Activated CD4-positive, alpha-beta T cell treated with anti-CD3 and anti-CD28 coated beads for 24 hours (primary cell): ENCODE measurements at places on chromosomes 7 and 10.

DNA sequence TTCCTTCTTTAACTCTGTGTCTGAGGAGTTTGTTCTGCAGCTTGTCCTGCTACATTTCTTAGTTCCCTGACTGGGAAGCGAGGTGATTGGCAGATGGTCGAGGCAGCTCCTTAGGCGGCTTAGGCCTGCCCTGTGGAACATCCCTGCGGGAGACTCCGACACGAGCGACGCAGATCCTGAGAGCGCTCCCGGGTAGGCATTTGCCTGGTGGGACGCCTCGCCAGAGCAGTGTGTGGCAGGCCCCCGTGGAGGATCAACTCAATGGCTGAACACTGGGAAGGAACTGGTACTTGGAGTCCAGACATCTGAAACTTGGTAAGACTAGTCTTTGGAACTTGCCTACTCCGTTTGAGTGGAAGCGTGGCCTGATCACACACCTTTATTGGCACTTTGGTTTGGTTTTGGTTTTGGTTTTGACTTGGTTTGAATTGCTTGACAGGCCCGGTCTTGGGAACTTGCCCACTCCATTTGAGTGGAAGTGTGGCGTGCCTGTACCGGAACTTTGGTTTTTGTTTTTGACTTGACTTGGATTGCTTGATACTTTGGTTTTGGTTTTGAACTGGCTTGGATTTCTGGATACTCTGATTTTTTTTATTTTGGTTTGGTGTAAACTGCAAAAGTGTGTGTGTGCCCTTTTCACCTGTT lies 42.6 kb downstream of the MAP3K8 start:
- no peak for DNase-seq

GRCh38 chr7:100119072-100119969 lies at the start of the genes CNPY4 and TAF6:
Gene CNPY4 (plus strand): TSS chr7:100119634. CDS start chr7:100119745, 111 bp downstream.
Gene TAF6 (minus strand): TSS chr7:100119358. CDS start chr7:100114209, 5,149 bp downstream.
- DNase-seq = peak; percentile 93

- DNase-seq = no peak
Measured at GRCh38 chr10:93968540-93968945, 25.2 kb upstream of the PLCE1 start.

GRCh38 chr10:14499601-14499904 lies 168.8 kb upstream of the FRMD4A start:
- no peak for DNase-seq

DNA sequence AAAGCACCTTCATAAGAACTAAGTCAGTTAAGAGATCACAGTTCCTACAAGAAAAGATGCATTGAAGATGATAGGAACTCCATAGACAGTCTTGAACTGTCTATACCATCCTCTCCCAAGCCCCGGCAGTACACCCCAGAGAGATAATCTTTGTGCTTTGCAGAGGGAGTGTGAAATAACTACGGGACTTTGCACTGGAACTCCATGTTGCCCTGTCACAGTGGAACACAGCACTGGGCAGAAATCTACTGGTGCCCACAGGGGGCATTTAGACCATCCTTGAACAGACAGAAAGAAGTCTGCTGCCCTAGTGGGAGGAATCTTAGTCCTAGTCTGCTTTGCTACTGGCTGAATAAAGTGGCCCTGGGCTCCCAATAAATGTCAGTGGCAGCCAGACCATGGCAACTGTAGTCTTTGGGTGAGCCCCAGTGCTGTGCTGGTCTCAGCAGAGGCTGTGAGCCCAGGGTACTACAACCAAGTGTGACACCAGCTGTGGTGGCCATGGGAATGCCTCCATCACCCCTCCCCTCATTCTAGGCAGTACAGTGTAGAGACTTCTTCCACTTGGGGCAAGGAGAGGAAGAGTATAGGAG lies 107.7 kb upstream of the TMEM168 start:
- DNase-seq = no peak

GRCh38 chr10:70461397-70462348 lies 16.9 kb upstream of the PALD1 start:
- DNase-seq = no peak

DNA sequence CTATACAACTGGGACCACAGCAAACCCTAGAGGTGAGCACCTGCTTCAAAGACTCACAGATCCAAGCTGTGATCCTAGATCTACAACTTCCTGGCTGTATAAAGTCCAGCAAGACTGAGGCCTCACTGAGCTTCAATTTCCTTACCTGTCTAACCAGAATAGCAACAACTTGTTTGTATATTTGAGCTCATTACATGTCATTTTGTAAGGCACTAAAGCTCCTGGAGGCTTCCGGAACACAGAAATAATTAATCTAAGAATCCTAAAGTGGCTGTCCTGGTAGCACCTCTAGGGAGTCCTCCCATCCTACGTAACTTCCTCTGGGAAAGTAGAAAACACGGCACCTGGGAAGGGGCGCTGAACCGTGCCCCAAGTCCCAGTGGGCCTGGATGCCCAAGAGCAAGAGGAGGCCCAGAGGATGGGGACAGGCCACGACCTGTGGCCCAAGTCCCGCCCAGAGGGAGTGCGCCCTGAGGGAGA lies 39.4 kb downstream of the HK1 start:
- DNase-seq = no peak

DNA sequence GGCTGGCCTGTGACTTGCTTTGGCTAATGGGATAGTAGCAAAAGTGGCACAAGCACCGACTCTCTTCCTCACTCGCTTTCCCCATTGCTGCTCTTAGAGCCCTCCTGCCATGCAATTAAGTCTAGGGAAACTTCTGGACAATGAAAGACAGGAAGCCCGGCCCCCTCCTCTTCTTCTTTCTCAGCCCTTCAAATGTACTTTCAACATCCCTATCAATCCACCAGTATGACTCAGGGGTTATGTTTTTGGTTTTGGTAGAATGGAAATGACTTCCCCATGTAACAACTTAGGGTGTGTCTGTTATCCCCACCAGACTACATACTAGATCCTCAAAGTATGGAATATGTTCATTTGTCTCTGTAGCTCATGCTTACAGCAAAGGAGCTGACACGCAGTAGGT lies 139.0 kb upstream of the GDF10 start:
- DNase-seq = no peak

DNA sequence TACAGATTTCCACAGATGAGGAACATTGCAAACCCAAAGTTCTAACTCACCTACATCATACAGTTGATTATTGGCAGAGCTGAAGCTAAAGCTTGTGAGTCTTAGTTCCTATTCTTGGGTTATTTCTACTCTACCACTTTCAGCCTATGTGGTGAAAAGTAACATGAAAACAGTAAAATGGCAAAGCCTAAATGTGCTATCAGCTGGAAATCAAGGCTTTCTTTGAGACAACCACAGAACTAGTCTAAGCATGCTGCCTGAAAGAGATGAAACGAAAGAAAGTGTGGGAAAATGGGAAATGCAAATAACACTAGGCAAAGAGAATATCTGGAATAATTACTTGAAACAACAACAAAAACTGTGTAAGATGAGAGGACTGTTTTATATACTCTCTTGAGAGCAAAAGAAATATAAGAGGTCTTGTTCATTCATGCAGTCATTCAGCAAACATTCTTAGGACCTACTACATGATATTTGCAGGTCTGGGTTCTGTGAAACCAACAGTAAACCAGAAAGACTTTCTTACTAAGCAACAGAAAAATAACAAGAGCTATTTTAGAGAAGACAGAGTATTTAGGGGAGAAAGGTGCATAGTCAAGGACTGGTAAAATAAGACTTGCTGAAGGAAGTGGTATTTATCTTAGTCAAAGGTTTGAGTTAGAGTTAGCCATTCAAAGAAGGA lies 437.1 kb downstream of the HTR7 start:
- no peak for DNase-seq

- no peak for DNase-seq
Measured at GRCh38 chr7:87858417-87859100, 17.6 kb downstream of the SLC25A40 start.

- DNase-seq = no peak
Measured at GRCh38 chr10:86815035-86815617, 58.7 kb downstream of the BMPR1A start.

- no peak for DNase-seq
Measured at GRCh38 chr7:73738220-73738611, 386 bp downstream of the ABHD11 start.

DNA sequence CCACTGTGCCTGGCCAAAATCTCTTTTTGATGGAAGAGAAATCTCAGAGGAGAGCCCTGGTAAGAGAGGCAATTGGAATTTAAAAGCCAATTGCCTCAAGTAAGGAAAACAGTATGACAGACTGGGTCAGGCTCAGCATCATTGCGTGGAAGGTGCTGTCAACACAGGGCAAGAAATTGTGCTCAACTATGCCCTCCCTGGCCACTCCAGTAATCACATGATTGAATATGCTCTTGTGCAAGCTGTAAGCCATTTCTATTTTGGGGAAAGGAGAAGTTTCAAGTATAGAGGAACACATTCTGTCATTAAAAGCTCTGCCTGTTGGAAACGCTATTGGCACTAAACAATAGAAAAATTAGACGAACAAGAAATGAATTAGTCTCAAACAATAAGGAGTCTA lies 1127.7 kb downstream of the REEP3 start:
- no peak for DNase-seq

DNA sequence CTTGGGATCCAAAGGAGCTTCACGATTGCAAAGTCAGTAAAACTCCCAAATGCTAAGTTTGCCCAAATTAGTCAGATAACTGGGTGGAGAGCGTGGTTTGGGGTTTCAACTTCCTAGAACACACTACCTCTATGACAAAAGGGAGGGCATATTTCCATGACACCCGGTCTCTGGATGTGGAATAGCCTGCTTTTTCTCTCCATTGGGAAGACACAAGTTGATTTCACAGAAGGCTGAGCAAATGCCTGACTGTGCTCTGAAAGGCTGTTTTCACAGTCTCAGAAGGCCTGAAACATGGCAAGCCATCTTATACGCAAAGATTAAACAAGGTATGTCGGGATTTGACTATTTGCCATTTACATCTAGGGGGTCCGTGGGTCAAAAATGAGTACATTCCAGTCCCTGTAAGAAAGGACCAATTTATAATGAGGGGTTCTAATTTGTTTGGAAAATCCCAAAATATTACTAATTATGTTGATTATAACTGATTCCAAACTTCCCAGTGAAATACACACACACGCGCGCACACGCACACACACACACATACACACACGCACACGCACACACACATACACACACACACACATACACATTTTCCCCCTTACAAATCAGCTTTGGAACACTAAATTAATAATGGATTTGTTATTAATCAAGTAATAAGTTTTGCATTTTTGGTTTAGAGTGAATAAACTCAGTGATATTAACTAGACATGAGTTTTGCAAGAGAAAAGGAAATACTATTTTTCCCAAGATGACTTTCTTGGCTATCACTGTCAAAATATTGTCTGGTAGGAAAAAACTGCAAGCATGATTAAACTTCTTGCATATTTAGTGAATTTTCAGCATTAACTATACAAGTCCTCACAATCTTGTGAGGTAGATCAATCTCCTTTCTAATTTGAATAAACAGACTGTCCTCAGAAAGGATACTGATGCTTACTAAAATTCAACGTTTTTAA lies 105.0 kb downstream of the PRTFDC1 start:
- DNase-seq = no peak

DNA sequence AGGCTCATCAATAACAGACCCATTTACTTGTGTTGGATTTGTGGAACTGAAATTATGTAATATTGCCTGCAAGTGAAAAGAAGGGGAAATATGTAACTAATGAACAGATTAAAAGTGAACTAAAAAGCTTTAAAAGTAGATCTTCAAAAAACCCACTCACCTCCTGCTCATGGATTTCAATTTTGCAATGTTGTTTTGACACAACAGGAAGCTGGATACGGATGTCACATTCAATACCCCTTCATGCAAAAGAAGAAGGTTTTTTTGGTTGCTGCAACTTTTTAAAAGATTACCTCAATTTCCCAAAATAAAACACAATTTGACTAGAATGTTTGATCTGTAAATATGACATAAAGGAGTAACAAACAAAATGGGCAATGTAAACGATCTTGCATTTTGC lies 3.3 kb downstream of the MKI67 start:
- no peak for DNase-seq

- DNase-seq = no peak
Measured at GRCh38 chr7:95479992-95480624, 5.6 kb upstream of the ASB4 start.

GRCh38 chr10:71277914-71278665 lies 41.0 kb upstream of the SLC29A3 start:
- no peak for DNase-seq

DNA sequence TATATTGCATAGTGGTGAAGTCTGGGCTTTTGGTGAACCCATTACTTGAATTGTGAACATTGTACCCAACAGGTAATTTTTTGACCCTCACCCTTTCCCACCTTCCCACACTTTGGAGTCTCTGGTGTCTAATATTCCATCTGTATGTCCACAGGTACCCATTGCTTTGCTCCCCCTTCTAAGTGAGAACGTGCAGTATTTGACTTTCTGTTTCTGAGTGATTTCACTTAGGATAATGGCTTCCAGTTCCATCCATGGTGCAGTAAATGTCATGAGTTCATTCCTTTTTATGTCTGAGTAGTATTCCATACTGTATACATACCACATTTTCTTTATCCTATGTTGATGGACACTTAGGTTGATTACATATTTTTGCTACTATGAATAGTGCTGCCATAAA lies 91.5 kb upstream of the KIF5B start:
- DNase-seq = no peak

DNA sequence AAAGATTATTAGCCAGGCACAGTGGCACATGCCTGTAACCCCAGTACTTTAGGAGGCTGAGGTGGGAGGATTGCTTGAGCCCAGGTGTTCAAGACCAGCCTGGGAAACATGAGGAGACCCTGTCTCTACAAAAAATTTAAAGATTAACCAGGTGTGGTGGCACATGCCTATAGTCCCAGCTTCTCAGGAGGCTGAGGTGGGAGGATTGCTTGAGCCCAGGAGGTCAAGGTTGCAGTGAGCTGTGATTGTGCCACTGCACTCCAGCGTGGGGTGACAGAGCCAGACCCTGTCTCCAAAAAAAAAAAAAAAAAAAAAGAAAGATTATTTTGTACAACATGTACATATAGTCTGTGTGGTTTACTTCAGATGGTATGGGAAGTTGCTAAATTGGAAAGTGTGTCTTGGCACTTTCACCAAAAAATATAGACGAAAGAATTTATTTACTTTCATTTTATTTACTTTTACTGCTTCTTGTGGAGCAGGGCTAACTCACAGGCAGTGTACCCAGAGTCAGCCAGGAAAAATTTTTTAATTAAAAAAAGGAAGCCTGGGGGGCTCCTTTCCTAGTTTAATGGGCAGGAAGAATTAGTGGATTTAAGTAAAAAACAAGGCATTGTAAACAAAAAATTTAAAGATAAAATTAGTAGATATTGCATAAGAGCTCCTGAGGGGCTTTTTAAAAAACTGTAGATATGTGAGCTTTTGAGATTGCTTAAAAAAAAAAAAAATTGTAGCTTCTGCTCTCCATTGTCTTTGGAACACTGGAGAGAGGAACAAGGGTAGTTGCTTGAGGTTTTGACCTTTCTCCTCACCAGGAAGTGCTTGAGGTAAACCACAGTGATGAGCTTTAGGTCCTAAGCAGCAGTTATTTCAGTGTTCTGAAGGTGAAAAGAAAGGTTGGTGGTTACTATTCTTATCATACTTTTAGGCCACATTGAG lies 44.6 kb upstream of the VDAC2 start:
- DNase-seq = no peak

DNA sequence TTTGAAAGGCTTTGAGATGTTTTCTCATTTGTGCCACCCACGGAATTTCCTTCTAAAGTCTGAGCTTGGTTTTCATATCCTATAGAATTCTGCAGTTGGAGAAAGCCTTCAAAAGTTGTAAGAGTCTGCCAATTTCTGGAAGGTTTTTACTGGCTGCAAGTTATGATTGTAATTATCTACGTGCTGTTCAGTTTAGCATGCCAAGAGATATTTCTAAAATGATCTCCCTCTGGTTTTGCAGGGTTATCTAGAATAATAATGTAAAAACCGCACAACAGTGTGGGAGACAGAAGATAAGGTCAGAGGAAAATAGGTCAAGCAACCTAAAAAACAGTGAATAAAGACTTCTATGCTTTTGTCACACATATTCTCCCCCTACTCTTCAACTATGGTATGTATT lies 69.3 kb downstream of the MTERF1 start:
- no peak for DNase-seq
